ENCODE measurements at places on chromosomes 1 and 21. TPM values are rescaled to one million over a fixed set of nuclear protein-coding genes. Genes with fewer than 3 reads are reported as not detected.

Gene LRRC7
- total RNA-seq = 0.49 TPM

Gene AJAP1
- total RNA-seq = not detected

DNA sequence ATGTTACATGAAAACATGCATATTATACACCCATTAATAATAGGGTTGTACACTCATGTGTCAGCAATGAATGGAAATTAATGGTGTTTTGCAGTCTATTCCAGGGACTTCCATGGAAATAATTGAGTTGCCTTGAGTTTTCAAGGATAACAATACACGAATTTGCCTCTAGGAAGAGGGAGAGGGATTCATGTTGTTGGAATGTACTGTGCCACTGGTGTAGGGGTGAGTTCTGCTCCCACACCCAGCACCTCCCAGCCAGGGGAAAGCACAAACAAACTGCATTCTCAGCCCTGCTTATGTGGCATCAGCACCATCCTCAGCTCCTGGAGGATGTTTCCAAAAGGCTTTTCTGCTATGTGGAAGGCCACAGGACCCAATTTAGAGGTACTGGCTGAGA is 57.8 kb downstream of the BCAR3 start:
- peak; percentile 93 for DNase-seq

DNA sequence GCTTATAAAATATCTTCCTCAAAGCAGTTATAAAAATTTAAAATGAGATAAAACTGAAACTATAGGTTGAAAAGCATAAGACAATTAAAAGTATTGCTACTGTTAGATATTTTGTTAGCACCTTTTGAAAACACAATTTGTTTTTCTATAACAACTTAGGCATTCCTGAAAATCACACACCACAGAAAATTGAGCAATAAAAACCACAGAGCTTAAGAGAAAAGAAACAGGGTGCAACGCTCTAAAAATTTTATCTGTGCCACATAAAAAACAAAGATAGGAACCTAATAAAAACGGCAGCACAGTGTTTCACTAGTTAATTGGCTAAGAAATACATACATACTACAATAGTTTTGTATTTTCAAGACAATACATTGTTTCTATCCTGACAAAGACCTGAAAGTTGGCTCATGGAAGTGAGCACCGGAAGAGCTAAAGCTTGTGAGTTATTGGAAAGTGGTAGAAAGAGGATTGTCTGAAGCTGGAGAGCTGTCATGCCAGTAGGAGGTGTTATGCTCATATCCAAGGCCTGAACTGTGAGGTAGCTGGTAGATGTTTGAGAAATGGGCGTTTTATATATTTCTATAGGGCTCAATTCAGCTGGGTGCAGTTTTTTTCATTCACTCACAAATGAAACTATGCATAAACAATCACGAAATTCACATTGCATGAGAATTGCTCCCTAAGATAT is 45.8 kb downstream of the RGS7 start:
- peak; percentile 53 for DNase-seq

Data from M059J (cell line).